ENCODE measurements at places on chromosomes 5 and 9.

DNA sequence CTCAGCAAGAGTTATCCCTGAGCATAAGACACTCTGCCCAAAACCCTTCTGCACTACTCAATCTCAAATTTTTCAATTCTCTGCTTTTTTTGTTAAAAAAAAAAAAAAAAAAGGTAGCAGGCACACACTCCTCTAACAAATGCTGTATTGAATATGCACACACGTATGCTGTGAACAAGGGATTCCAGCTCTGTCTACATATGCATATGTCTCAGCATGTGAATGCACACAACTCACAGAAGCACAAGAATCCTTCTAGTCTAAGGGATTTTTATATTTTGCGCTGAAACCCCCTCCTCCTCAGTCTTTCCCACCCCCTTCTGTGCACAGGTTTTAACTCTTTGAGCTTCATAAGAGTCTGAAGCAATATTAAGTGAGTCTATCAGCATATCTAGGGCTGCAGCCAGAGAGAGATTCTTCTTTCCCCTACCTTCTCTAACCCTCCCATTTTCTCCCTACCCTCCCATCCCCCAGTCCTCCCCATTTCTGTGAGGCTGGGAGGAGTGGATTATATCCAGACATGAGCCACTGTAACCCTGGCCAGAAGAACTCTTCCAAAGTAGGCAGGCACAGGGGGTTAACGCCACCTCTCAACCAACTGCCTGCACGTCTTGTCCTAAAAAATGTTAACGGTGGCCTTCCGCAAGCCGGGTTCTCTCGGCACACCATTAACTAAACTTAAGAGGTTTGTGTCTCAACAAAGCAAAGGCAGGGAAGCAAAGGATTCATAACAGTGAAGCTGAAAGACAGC lies 1.0 kb downstream of the GABRB2 start:
- no peak for DNase-seq

DNA sequence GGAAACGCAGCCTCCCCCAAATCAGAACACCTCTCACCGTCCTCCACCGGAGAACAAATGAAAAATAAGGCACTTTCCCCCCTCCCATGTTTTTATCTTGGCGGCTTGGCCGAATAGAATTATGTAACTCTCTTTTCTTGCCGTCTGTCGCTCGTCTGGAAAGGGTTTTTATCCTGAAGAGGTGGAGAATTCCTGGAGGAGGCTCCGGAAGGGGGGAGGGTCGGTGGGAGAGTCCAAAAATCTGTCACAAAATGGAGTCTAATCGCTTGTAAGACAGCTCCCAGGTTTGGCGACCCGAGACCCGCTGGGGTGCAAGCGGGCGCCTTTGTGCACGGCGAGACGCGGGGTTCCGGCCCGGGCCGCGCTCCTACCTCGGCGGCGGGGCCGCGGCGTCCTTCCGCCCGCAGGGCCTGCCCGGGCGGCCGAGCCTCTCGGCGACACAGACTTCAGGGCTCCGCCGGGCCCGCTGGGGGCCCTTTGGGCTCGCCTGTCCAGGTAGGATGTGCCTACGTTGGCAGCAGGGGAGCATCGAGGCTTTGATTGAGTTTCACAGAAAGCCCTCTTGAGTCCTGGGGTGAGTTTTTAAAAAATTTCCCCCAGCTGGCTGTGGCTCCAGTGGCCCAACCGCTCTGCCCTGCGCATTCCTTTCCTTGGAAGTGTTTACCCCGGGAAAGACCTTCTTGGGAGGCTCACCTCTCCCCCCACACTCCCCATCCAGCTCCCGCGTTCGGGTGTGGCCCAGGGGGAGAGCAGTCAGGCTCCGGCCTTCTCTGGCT lies 5.0 kb downstream of the LMX1B start:
- DNase-seq: no peak

GRCh38 chr9:133112663-133113026 lies 8.4 kb downstream of the RALGDS start:
- DNase-seq: no peak

DNA sequence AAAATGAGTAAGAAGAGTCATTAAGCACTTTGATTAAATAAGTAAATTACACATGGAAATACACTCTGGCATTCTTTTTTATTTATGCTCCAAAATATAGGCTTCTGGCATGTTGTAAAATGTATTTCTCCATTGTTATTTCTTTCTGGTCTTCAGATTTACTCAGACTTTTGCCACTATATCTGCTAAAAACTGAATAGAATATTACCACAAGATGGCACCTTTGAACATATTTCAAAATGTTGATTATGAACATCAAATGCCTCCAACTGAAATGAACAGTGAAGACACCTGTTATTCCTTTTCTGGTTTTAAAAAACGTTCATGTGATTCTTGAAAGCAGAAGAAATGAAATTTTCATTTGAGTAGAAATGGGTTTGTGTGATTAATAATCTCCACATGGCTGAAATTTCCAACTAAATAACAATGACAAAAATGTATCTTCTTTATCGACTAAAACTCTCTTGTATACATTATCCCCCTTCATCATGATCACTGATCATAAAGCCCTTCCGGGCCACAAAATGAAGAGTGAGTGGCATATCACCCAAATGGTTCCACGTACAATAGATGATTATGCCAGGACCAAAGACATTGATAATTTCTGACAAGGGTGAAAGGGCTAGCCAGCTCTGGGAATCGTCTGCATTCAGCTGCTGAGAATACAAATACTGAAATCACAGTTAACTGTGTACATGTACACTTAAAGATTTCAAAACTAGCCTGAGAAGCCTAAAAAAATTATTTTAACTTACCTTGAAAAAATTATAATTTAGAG lies 23.8 kb downstream of the TYRP1 start:
- DNase-seq: no peak

- no peak for DNase-seq
Observed at GRCh38 chr9:110782701-110783100, 114.1 kb downstream of the MUSK start.

DNA sequence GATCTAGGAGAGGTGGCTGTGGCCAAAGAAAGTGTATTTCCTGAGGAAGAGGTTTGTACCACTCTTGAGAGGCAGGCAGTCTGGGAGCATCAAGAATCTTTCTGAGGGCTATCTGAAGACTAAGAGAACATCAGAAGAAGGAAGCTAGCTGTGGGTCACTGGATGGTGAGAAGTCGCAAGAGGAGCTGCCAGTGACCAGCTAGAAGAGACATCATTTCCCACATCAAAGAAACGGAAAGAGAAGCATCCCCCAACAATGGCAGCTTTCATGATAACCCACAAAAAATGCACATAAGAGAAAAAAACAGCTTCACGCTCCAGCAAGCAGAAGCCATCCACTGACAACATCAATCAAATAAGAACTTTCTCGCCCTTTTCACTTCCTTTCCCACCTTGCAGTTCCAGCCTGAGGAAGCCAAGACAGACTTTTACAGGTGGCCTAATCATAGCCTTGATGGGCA lies 25.0 kb upstream of the CEP78 start:
- no peak for DNase-seq

DNA sequence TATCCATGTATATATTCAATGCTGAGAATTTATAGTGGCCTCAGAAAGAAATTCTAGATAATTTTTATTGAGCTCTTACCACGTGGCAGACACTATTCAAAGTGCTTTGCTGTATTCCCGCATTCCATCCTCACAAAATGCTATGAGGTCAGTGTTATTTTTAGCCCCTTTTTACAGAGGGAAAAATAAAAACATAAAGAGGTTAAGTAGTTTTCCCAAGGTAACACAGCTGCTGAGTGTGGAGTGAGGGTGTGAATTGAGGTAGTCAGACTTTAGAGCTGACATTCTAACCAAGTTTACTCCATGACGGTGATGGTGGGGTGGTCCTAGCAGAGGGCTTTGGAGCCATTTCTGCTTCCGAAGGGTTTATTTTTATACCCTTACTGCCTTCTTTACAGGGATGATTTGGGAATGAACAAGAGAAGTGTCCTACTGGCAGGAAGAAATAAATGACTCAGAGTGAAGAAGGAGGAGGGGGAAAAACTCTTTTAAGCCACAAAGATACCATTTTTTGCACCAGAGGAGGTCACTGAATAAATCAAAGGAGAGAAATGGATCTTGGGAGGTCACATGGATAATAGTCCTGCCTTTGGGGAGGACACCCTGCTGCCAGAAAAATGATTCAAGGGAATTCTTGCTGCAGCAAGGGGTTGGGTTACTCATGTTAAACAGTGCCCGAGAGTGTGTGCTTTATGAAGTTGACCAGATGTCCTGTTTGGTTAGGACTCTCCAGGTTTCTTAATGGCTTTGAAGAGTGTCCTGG lies 76.1 kb downstream of the HMHB1 start:
- no peak for DNase-seq

All from activated naive CD4-positive, alpha-beta T cell (primary cell).